ENCODE measurements at places on chromosomes 5 and 9.
A peak's percentile ranks its signal among the peaks of the same experiment; 100 is the strongest.

GRCh38 chr5:82105457-82105856, 133.6 kb downstream of the ATG10 start:
- DNase-seq = no peak

GRCh38 chr9:68720656-68721313, 15.7 kb downstream of the PIP5K1B start:
- no peak for DNase-seq

DNA sequence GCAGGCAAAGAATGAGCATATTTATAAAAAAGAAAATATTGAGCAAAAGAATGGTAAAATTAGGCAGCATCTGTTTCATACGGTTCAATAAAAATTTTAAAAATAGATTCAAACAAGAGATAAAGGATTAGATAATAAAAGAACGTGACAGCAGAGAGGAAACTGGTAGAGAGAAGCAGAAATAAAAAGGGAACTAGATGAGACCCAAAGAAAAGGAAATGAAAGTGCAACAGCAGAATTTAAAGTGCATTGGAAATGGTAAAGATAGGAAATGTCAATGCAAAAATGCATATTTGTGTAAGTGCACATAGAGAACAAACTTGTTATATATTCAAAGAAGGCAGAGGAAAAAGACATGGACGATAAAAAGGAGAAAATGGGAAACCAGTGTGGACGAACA, 70.2 kb downstream of the SUSD1 start:
- DNase-seq = no peak

GRCh38 chr5:126368239-126368812, 54.9 kb upstream of the GRAMD2B start:
- no peak for DNase-seq

- DNase-seq = peak; percentile 5
Measured at GRCh38 chr5:147504011-147504410, 5.9 kb downstream of the DPYSL3 start.

DNA sequence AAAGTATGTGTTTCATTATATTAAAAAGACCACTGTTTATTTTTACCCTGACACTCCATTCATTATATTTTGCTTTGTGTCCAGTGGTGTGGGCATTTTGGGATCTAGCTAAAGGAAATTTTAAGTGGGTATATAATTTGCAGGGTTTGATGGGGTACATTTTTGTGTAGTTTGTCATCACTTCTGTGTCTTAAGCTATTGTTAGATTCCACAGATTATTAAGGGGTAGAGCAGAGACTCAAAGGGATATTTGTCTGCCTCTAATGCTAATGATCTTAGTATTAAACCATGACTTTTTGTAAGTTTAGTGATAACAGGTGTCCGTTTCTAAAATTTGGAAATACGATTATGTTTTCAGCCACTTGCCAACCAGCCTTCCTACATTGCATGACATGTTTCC, 731.6 kb downstream of the BRINP1 start:
- DNase-seq = no peak

GRCh38 chr9:87872079-87872624, 10.5 kb upstream of the SPATA31E1 start:
- no peak for DNase-seq

GRCh38 chr5:50325237-50325832, 115.8 kb downstream of the EMB start:
- DNase-seq = no peak

DNA sequence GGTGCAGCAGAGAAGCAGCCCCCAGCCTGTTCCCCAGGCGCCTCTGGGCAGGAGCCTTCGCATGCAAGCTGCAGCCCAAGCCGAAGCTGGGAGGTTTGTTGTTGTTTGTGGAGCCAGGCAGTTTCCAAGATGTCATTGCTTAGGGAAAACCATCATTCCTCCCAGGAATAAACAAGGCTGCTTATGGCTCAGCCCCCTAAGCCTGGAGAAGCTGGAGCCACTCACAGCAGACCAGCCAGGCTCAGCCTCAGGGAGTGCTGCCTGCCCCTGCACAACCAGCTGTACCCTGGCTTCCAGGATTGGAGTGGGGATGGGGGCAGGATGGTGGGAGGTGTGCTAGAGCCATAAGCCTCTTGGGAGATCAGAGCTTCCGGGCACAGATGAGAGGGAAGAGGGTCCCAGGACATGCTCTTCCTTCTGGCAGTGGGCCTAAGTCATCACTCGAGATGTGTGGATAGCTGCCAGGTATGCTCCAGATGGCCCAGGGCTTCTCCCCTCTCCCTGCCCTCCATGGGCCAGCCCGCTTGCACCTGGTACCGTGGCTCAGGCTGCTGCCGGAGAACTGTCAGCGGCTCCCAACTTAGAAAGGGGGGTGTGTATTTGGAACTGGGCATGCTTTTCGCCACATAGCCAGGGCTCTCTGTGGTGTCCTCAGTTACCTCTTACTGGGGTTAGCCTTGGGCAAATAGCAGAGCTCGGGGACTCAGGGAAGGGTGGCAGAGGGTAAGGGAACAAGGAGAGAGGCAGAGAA, 105.2 kb downstream of the RGS3 start:
- DNase-seq = no peak

GRCh38 chr5:88776692-88777091, 106.3 kb downstream of the MEF2C start:
- DNase-seq = no peak

GRCh38 chr9:83219154-83219923, 156.4 kb upstream of the RASEF start:
- DNase-seq = peak; percentile 18

DNA sequence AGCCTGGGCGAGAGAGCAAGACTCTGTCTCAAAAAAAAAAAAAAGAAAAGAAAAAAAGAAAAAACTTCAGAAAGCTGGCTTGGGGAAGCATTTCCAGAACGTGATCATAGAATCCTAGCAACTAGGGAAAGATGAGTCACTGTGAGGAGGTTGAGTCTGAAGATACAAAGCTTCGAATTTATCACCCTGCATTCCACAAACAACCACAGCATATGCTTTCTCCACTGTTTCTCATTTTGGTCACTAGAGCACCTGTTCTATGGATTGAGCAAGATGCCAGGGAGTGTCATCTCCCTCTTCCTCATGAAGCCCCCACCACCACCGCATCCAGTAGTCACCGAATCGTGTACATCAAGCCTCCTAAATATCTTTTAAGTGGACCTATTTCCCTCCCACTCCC, 37.9 kb downstream of the SEMA5A start:
- no peak for DNase-seq

- DNase-seq = no peak
Measured at GRCh38 chr9:122356627-122357026, 14.2 kb upstream of the PTGS1 start.

DNA sequence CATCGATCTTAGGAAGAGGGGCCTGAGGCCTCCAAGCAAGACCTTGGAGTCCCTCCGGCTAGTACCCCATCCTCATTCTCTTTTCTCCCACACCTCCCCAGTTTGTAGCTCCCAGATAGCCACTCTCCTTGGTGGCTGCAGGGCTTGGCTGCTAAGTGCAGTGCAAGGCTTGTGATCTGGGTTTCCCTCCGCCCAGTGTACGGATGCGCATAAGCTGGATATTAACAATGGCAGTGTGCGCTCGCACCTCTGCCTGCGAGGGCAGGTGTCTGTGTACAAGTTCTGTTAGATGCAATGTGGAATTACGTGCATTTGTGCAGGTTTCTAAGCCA, 71.0 kb upstream of the TBCA start:
- DNase-seq = no peak

DNA sequence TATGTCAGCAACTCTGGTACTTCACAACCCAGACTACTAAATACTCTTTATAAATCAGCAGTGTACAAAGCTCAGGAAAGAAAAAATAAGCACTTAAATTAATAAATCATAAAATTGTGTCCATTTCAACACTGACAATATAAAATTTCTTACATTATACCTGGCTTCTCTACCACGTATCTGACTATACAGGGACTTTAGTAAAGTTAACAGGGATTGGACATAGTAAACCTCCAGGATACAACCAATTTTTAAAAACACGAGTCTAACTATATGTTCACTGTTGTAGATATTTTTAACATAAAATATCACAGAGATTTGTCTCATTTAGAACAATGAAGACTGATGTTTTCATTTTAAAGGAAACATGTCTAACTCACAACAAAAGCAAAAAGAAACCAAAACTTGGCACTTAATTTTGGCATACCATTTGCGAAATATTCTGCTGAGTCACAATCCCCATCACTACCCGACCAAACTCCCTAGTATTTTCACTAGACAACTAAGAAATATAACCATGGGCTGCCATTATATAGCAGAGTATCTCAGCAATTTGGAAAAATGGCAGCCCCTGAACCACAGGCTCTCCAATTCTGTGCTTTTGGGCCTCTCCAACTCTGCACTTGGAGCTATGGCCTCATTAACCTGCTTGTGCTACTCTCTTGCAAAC, 14.4 kb downstream of the FAM169A start:
- no peak for DNase-seq

- no peak for DNase-seq
Measured at GRCh38 chr5:67434466-67434865, 237.9 kb upstream of the CD180 start.

DNA sequence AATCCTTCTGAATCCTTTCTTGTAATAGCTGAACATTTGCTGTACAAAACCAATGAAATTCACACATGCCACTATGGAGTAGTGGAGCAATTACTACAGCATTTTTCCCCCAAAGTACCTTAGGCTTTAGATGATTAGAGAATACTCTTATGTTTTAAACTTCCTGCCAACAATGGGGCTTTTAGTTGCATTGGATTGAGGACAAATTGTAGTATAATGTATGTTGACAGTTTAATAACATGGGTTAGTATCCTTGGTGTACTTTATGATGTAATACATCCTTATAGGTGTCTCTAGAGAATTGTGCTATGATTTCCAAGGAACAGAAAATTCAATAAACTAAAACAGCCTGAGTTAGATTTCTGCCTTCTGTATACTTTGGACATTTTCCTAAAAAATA, 422.7 kb upstream of the GRAMD2B start:
- DNase-seq = no peak

GRCh38 chr9:21677387-21677786, 125.0 kb upstream of the MTAP start:
- no peak for DNase-seq

DNA sequence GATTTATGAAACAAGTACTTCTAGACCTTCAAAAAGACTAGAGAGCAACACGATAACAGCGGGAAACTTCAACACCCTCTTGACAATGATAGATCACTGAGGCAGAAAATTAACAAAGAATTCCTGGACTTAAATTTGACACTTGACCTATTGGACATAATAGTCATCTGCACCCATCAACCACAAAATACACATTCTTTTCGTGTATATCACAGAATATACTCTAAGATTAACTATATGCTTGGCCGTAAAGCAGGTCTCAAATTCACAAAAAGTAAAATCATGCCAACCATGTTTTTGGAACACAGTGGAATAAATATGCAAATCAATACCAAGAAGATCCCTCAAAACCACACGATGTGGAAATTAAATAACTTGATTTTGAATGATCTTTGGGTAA, 559.4 kb downstream of the DNAH5 start:
- DNase-seq = no peak

- no peak for DNase-seq
Measured at GRCh38 chr5:583645-584044, 28.5 kb upstream of the CEP72 start.

DNA sequence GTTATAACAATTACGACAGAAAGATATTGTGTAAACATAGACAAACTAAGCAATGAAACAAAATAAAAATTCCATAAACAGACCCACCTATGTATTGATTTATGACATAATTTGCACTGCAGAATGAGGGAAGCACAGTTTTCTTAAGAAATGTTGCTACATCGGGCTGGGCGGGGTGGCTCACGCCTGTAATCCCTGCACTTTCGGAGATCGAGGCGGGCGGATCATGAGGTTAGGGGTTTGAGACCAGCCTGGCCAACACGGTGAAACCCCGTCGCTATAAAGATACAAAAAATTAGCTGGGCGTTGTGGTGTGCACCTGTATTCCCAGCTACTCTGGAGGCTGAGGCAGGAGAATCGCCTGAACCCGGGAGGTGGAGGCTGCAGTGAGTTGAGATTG, 1344.4 kb upstream of the WWC1 start:
- no peak for DNase-seq

All from T1000 (cell line).